Astrocyte (in vitro differentiated cells and primary cell): ENCODE measurements at places on chromosomes 3 and 15. TPM values are rescaled to one million over a fixed set of nuclear protein-coding genes. Genes with fewer than 3 reads are reported as not detected.

Gene FMN1
- total RNA-seq = 5.3 and 5.8 TPM in 2 replicates

Gene MNS1
- 0.86 and 1.6 TPM in 2 replicates for total RNA-seq

Gene ISY1
- 26.6 and 29.7 TPM in 2 replicates for total RNA-seq

Gene CERS3
- not detected in 2 replicates for total RNA-seq

Gene SLC22A14
- 0.45 and 0.84 TPM in 2 replicates for total RNA-seq

Gene RASSF1
- 19.5 and 26.5 TPM in 2 replicates for total RNA-seq

Gene TMOD3
- 65.2 TPM in 2 replicates for total RNA-seq

Gene GMPS
- 58.1 and 59.7 TPM in 2 replicates for total RNA-seq
